ENCODE measurements at places on chromosomes 5 and 9. TPM values are rescaled to one million over a fixed set of nuclear protein-coding genes. Genes with fewer than 3 reads are reported as not detected.
A peak's percentile ranks its signal among the peaks of the same experiment; 100 is the strongest.

Gene MEF2C
- total RNA-seq = 4.8 TPM

Gene MLANA
- total RNA-seq = not detected

Gene CTSV
- 0.14 TPM for total RNA-seq

Gene PCDHB11
- 0.33 TPM for total RNA-seq

Gene TRPM6
- not detected for total RNA-seq

Gene HK3
- total RNA-seq = not detected

GRCh38 chr5:167051402-167051768 is 1240.1 kb upstream of the WWC1 start:
- no peak for DNase-seq
- H3K36me3 ChIP-seq = no peaks in the 10 kb centered on the region
- H3K4me1 ChIP-seq = no peaks in the 10 kb centered on the region
- no peaks in the 10 kb centered on the region for H3K27me3 ChIP-seq

DNA sequence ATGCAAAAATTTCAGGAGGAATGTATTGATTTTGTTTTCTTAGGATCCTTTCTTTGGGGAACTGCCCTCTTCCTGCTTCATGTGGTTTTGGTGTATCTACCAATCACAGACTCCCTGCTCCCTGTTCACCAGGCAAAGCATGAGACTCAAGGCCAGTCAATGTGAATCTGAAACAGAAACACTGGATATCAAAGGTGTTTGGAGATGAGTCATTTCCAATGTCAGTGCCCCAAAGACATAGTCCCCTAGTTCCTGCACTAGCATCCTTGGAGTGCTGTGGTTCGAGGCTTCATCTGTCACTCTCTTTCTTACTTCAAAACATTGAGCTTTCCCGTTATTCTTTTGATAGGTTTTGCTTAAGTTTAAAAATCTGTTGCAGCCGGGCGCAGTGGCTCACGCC is 8.1 kb downstream of the PPP3R2 start:
- H3K27me3 ChIP-seq = 0 out of 2 replicates have a peak, but pooled peaks cover 4% of the 10 kb centered on the region
- DNase-seq = no peak
- H3K4me1 ChIP-seq = peaks cover 30% of the 10 kb centered on the region
- no peak overlapping the region for H3K27ac ChIP-seq
- no peaks in the 10 kb centered on the region for H3K36me3 ChIP-seq
- no peak overlapping the region for H3K4me3 ChIP-seq

GRCh38 chr5:2797981-2798380 is 46.5 kb upstream of the IRX2 start:
- H3K27me3 ChIP-seq = no peaks in the 10 kb centered on the region
- no peak overlapping the region for H3K27ac ChIP-seq
- H3K36me3 ChIP-seq = no peaks in the 10 kb centered on the region
- H3K4me1 ChIP-seq = no peaks in the 10 kb centered on the region

- H3K4me1 ChIP-seq = peaks cover 15% of the 10 kb centered on the region
- no peaks in the 10 kb centered on the region for H3K36me3 ChIP-seq
- H3K27me3 ChIP-seq = peaks cover 8% of the 10 kb centered on the region
- no peak overlapping the region for H3K27ac ChIP-seq
- no peak overlapping the region for H3K4me3 ChIP-seq
Measured at GRCh38 chr5:124604419-124604818, 142.0 kb downstream of the ZNF608 start.

DNA sequence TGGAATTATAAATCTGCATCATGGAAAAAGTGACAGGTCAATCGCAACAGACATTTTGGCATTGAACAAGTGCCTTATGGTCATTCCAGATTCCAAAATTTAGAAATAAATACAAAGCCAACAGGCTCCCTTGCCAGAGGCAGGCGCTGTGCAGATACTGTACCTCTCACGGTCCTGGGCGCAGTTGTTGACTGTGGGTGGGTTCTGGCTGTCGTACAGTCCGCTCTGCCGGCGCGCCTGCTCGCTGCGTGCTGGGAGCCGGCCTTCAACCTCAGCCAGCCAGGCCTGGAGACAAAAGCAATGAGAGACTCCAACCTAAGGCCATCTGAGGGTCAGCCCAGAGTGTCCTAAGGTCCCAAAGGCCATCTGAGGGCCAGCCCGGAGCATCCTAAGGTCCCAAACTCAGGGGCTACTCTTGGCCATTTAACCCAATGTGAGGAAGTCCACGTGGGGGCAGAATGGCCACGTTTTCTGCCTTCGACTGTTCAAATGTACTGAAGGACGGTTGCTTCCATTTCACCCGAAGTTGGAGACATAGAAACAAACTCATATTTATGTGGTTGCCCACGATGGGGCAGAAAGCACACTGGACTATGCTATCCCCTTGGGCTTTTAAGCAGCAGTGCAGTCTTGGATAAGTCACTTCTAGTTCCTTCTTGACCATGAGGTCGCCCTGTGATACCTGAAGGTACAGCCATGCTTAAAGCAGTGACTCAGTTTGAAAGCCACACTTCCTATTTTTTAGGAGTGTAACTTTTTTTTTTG is 65.2 kb downstream of the USP20 start:
- no peak for DNase-seq
- peaks cover 37% of the 10 kb centered on the region for H3K36me3 ChIP-seq
- H3K27ac ChIP-seq = no peak overlapping the region
- no peaks in the 10 kb centered on the region for H3K27me3 ChIP-seq
- no peak overlapping the region for H3K4me3 ChIP-seq

GRCh38 chr5:36344899-36345298 is 43.2 kb upstream of the RANBP3L start:
- no peak overlapping the region for H3K4me3 ChIP-seq
- H3K27ac ChIP-seq = no peak overlapping the region
- peaks cover 7% of the 10 kb centered on the region for H3K4me1 ChIP-seq
- no peak for DNase-seq
- H3K36me3 ChIP-seq = no peaks in the 10 kb centered on the region

GRCh38 chr9:5760338-5760737 is 72.6 kb downstream of the ERMP1 start:
- H3K36me3 ChIP-seq = peaks cover 60% of the 10 kb centered on the region
- 0 out of 2 replicates have a peak overlapping the region, but pooled peaks have one; percentile 34 for H3K27ac ChIP-seq
- H3K4me3 ChIP-seq = no peak overlapping the region
- H3K4me1 ChIP-seq = peaks cover 69% of the 10 kb centered on the region
- peaks cover 1% of the 10 kb centered on the region for H3K27me3 ChIP-seq
- DNase-seq = no peak

DNA sequence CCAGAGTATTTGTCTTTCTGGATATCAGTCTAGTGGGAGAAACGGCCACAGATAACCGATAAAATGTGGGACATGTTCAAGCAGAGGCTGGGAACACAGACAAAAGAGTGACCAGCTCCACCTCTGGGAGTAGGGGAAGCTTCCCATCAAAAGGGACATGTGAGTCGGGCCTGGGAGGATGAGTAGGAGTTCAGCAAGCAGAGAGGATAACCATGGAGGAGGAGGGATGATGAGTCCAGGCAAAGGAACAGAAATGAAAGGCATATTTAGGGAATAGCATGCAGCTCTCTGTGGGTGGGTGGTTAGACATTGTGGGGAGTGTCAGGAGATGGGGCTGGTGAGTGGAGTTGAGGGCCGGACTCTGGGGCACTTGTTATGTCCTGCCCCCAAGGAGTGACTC is 61.5 kb downstream of the ERGIC1 start:
- peak overlapping the region; percentile 99 for H3K27ac ChIP-seq
- no peak for DNase-seq
- H3K4me3 ChIP-seq = no peak overlapping the region
- peaks cover 35% of the 10 kb centered on the region for H3K36me3 ChIP-seq
- peaks cover 58% of the 10 kb centered on the region for H3K4me1 ChIP-seq
- H3K27me3 ChIP-seq = no peaks in the 10 kb centered on the region

GRCh38 chr5:3584724-3585531 is 10.7 kb upstream of the IRX1 start:
- H3K27me3 ChIP-seq = no peaks in the 10 kb centered on the region
- DNase-seq = no peak
- no peaks in the 10 kb centered on the region for H3K4me1 ChIP-seq
- H3K27ac ChIP-seq = no peak overlapping the region
- H3K36me3 ChIP-seq = no peaks in the 10 kb centered on the region
- no peak overlapping the region for H3K4me3 ChIP-seq

- DNase-seq = peak; percentile 94
- peaks cover 15% of the 10 kb centered on the region for H3K36me3 ChIP-seq
- H3K27ac ChIP-seq = peak overlapping the region; percentile 93
Measured at GRCh38 chr9:2655411-2655901, 33.9 kb downstream of the VLDLR start.

- peaks cover 40% of the 10 kb centered on the region for H3K4me1 ChIP-seq
- H3K36me3 ChIP-seq = peaks cover 5% of the 10 kb centered on the region
- no peaks in the 10 kb centered on the region for H3K27me3 ChIP-seq
- H3K27ac ChIP-seq = no peak overlapping the region
- no peak overlapping the region for H3K4me3 ChIP-seq
Measured at GRCh38 chr5:51395245-51395644, 12.0 kb downstream of the ISL1 start.

- H3K4me1 ChIP-seq = peaks cover 65% of the 10 kb centered on the region
- no peak overlapping the region for H3K4me3 ChIP-seq
- H3K27ac ChIP-seq = no peak overlapping the region
- no peak for DNase-seq
- peaks cover 1% of the 10 kb centered on the region for H3K27me3 ChIP-seq
Measured at GRCh38 chr5:157519579-157520253, 55.9 kb downstream of the ADAM19 start.

GRCh38 chr5:176542596-176543427 is 5.6 kb upstream of the RNF44 start:
- peaks cover 21% of the 10 kb centered on the region for H3K4me1 ChIP-seq
- peak overlapping the region; percentile 57 for H3K4me3 ChIP-seq
- H3K36me3 ChIP-seq = no peaks in the 10 kb centered on the region

DNA sequence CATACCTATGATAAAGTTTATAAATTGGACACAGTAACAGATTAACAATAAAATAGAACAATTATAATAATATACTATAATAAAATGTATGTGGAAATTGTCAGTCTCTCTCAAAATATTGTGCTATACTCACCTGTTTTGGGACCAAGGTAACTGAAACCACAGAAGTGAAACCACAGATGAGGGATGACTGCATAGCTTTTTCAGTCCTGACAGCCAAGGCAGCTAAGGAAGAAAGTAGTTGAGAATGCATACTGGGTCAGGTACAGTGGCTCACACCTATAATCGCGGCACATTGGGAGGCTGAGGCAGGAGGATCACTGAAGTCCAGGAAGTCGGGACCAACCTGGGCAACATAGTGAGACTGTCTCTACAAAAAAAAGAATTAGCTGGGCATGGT is 8.9 kb downstream of the SRP19 start:
- peaks cover 33% of the 10 kb centered on the region for H3K36me3 ChIP-seq
- no peaks in the 10 kb centered on the region for H3K4me1 ChIP-seq
- H3K27ac ChIP-seq = no peak overlapping the region
- no peaks in the 10 kb centered on the region for H3K27me3 ChIP-seq
- no peak overlapping the region for H3K4me3 ChIP-seq

DNA sequence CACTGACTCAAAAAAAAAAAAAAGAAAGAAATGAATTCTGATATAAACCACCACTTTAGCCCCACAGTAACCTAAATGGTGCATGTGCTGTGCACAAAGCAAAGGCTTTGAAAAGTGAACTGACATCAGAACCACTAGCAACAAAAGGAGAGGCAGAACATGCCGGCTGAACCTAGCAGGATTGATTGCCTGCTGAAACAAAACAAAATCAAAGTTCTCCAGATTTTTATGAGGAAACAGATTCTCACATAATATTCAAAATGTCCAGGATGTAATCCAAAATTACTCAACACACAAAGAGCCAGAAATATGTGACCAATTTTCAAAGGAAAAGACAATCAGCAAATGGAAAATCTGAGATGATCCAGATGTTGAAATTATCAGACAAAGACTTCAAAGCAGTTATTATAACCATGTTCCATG is 37.9 kb downstream of the UBTD2 start:
- H3K36me3 ChIP-seq = peaks cover 9% of the 10 kb centered on the region
- peaks cover 22% of the 10 kb centered on the region for H3K4me1 ChIP-seq
- H3K4me3 ChIP-seq = no peak overlapping the region
- peak overlapping the region; percentile 22 for H3K27ac ChIP-seq
- 0 out of 2 replicates have a peak, but pooled peaks cover 2% of the 10 kb centered on the region for H3K27me3 ChIP-seq

All from HFFc6 (cell line).